Glutamatergic neuron (in vitro differentiated cells): ENCODE measurements at places on chromosomes 16 and 17.
A peak's percentile ranks its signal among the peaks of the same experiment; 100 is the strongest.

GRCh38 chr17:50272711-50273653 lies 1.3 kb upstream of the TMEM92 start:
- peaks cover 6% of the 10 kb centered on the region for H3K27me3 ChIP-seq
- no peaks in the 10 kb centered on the region for H3K4me1 ChIP-seq
- H3K4me3 ChIP-seq: peak overlapping the region; percentile 82
- H3K36me3 ChIP-seq: no peaks in the 10 kb centered on the region

DNA sequence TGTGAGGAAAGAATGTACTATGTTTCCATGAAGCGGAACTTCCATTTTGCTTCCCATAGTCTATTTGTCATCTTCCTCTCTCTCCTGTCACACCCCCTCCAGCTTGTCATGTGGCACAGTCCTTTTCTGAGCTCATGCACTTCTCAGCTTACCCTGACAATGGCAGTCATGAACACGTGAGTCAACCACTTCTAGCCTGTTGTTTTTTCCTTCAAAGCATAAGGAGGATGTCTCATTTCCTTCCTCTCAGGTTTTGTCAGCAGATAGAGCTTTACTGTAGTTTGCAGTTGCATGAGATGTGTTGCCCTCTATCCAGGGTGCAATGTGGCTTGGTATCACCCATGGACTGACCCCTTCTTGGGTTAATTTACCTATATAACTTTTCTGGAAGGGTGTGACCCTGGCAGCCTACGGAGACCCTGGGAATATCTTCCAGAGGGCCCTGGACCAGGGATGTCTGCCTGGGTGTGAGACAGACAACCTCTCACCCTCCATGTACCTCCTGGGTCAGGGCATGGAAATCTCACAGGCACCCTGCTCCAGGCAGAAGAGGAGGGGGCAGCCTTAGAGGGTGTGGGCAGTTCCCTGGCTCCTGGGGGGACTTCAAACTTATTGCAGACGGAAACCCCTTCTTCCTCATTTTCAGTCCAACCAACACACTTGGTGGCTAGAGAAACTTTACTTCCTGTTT lies 4.0 kb upstream of the ZNF267 start:
- peak overlapping the region; percentile 55 for H3K4me3 ChIP-seq
- no peak overlapping the region for H3K27ac ChIP-seq
- DNase-seq: no peak
- H3K27me3 ChIP-seq: peaks cover 3% of the 10 kb centered on the region
- H3K36me3 ChIP-seq: no peaks in the 10 kb centered on the region

DNA sequence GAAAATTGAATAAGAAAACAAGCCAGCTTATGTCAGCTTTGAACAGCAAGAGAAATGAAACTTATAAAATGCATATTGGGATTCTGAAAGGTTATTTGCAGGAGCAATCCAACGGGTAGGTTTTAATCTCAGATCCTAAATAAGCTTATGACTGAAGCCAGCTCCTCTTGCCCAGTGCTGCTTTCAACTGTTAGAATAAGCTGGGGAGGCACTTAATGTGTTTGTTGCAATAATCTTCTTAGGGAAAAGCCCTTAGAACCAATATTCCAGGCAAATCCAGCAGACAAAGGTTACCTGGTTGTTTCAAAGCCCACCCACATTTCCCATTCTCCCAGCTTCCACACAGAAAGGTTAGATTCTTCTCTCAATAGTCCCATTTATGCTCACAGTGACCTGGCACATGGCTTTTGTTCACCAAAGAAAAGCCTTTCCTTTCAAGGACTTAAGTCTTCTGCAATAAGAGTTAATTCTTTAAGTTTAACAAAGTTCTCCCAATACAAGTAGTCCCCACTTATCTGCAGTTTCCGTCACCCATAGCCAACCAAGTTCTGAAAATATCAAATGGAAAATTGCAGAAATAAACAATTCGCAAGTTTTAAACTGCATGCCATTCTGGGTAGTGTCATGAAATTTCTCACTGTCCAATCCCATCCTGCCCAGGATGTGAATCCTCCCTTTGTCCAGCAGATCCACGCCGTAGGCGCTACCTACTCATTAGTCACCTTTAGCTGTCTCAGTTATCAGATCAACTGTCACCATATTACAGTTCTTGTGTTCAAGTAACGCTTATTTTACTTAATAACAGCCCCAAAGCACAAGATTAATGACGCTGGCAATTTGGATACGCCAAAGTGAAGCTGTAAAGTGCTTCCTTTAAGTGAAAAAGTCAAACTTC lies 5.9 kb downstream of the TEX2 start:
- no peaks in the 10 kb centered on the region for H3K27me3 ChIP-seq
- no peak for DNase-seq
- no peaks in the 10 kb centered on the region for H3K36me3 ChIP-seq
- peaks cover 9% of the 10 kb centered on the region for H3K4me1 ChIP-seq
- H3K27ac ChIP-seq: no peak overlapping the region
- no peak overlapping the region for H3K4me3 ChIP-seq

DNA sequence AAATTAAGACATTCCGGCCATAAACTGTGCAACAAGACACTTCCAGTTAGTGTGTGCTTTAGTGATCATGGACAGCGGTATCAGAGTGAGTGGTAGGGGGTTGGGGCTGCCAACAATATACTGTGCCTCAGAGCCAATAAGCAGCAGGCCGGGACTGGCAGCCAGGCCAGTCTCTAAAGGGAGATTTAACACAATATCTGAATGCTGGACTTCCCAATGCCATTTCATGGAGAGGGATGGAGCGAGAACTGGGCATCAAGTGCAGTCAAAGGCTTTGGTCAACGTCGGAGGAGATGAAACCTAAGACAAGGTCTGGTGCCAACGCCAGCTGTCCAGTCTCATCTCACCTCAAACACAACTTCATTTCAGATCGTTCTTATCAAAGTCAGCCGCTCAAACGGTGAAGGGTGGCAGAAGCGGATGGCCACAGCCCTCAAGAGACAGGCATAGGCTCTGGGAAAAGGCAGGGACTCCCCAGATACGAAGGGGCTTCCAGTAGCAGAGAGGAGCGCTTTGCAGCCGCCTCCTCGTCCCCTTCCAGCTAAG lies 935 bp downstream of the USP32 start:
- H3K27ac ChIP-seq: peak overlapping the region; percentile 81
- H3K36me3 ChIP-seq: no peaks in the 10 kb centered on the region

GRCh38 chr17:29038085-29038795 lies 4.7 kb upstream of the PIPOX start:
- no peak for DNase-seq
- H3K27me3 ChIP-seq: peaks cover 1% of the 10 kb centered on the region
- no peak overlapping the region for H3K27ac ChIP-seq
- peaks cover 5% of the 10 kb centered on the region for H3K4me1 ChIP-seq

- H3K4me1 ChIP-seq: peaks cover 7% of the 10 kb centered on the region
- no peaks in the 10 kb centered on the region for H3K36me3 ChIP-seq
- H3K27me3 ChIP-seq: no peaks in the 10 kb centered on the region
- no peak for DNase-seq
- H3K27ac ChIP-seq: no peak overlapping the region
- no peak overlapping the region for H3K4me3 ChIP-seq
These were observed 70.7 kb upstream of the GNAO1 start for GRCh38 chr16:56120447-56121155.

GRCh38 chr17:35932586-35932985 lies 2.0 kb upstream of the RDM1 start:
- H3K27me3 ChIP-seq: peaks cover 4% of the 10 kb centered on the region
- H3K27ac ChIP-seq: no peak overlapping the region
- H3K4me3 ChIP-seq: no peak overlapping the region
- no peaks in the 10 kb centered on the region for H3K36me3 ChIP-seq
- no peak for DNase-seq

DNA sequence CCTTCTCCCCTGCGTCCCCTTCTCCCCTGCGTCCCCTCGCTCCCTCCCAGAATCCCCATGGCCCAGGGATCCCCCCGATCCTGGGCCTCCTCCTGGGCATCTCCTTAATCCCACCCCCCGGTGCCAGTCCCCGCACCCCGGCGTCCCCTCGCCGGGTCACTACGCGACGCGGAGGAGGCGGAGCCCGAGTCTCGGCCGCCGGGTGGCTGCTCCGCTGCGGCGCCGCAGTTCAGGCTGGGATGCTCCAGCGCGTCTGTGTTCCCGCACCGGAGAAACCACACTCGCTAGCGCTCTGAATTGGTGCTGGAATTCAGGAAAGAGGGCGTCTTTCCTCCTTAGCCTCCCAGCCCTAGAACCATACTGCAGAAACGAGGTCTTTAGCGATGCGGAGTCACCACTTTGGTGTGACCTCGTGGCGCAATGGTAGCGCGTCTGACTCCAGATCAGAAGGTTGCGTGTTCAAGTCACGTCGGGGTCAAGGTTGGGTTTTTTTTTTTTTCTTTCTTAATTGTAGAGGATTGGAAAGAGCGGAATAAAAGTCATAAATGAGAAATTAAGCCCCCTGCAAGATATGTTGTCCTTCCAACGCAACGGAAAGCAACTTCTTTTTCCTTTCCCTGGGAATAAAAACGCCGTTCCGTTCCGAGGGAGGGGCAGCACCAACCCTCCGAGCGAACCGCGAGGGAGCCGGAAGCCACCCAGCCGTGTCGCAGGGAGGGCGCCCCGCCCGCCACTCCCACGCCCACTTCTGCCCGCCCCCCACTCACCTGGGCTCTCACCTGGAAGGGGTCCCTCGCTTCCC lies 25.7 kb upstream of the SLC47A1 start:
- H3K4me3 ChIP-seq: peak overlapping the region; percentile 98
- peaks cover 13% of the 10 kb centered on the region for H3K36me3 ChIP-seq
- H3K4me1 ChIP-seq: peaks cover 21% of the 10 kb centered on the region
- peak; percentile 89 for DNase-seq

DNA sequence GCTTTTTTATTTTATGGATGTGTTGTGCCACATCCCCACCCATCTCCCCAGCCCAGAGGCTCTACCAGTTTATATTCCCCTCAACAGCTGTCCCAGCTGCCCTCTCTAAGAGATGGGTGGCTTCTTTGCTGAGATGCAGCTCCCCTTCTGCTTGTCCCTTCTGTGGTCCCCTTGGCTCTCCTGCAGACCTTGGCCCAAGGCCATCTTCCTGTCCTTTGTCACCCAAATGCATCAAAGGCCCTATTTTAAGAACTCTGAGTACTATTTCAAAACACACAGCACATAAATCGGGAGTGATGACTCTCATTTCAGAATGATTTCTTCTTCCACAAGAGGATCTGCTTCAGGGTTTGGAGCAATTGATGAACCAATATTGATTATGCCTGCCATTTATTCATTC lies 85.3 kb downstream of the SPACA3 start:
- DNase-seq: no peak
- H3K27me3 ChIP-seq: no peaks in the 10 kb centered on the region
- H3K36me3 ChIP-seq: no peaks in the 10 kb centered on the region

DNA sequence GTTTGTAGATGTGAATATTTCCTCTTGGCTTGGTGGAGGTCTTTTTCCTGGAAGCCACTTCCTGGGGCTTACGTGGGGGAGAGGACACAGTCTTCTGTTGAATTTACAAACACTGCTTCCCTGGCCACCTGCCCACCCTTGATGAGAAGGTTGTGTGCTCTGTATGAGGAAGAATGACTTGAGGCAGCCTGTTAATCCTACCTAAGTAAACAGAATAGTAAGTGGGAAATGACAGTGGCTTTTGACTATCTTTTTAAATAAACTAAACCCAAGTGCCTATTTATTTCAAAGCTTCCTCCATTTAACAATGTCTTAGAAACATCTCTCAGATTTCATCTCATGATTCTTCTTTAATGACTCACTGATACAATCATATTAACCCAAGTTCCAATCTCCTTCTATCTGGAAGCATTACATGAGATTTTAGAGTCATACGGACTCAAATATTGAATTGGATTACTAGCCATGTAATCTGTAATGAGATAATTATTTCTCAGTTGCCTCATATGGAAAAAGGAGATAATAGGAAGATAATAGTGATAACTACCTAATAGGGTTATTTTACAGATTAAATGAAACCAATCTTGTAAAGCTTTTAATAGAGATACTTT lies 96.6 kb upstream of the SMIM36 start:
- H3K27me3 ChIP-seq: no peaks in the 10 kb centered on the region
- no peak for DNase-seq
- H3K4me1 ChIP-seq: peaks cover 5% of the 10 kb centered on the region
- H3K36me3 ChIP-seq: no peaks in the 10 kb centered on the region

- no peak overlapping the region for H3K4me3 ChIP-seq
- no peaks in the 10 kb centered on the region for H3K36me3 ChIP-seq
- peaks cover 4% of the 10 kb centered on the region for H3K27me3 ChIP-seq
- DNase-seq: no peak
These were observed 18.7 kb upstream of the ANKRD40CL start for GRCh38 chr17:50785946-50786570.

- no peaks in the 10 kb centered on the region for H3K4me1 ChIP-seq
- no peak overlapping the region for H3K27ac ChIP-seq
These were observed 6.2 kb upstream of the SLC16A13 start for GRCh38 chr17:7029659-7030058.

GRCh38 chr17:80064696-80065095 lies 28.3 kb downstream of the CCDC40 start:
- H3K4me1 ChIP-seq: no peaks in the 10 kb centered on the region
- no peak overlapping the region for H3K4me3 ChIP-seq
- DNase-seq: no peak
- H3K27ac ChIP-seq: no peak overlapping the region
- H3K36me3 ChIP-seq: no peaks in the 10 kb centered on the region

- no peaks in the 10 kb centered on the region for H3K36me3 ChIP-seq
- DNase-seq: peak; percentile 10
- H3K27me3 ChIP-seq: no peaks in the 10 kb centered on the region
- no peaks in the 10 kb centered on the region for H3K4me1 ChIP-seq
These were observed 244.2 kb upstream of the CDH11 start for GRCh38 chr16:65365732-65366715.

DNA sequence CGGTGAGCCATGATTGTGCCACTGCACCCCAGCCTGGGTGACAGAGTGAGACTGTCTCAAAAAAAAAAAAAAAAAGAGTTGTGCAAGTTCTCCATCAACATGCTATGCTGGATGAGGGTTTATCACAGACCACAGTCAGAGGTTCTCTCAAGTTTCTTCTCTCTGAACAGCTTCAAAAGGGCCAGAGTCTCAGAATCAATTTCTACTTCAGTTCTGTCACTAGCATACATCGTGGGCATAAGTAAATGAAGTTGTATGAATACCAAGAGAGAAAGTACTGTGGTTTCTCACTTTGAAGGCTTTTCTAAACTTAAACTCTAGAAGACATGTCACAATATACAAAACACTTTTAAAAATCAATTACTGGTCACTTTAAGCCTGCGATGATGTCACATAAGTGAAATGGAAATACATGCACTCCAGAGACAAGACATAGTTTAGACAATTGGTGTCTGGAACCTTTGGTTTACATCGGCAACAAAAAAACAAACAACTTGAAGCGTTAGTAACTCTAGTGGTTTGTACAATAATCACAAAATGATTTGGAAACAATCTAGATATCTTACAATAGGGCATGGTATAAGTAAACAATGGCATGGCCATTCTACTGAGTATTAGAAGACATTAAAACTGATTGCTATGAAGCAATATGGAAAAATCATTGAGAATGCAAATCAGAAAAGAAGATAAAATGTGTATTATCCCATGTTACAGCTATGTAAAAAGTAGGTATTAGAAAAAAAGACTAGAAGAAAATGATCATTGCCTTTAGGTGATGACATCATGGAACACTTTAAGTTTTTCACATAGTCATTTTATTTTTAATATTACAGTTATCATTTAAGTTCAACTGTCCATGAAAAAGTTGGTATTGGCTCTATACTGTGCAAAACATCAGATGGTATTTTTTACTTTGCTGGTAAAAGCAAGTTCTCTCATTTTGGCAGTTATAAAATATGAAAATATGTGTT lies 232.3 kb downstream of the ZFHX3 start:
- H3K36me3 ChIP-seq: no peaks in the 10 kb centered on the region
- DNase-seq: no peak
- no peaks in the 10 kb centered on the region for H3K27me3 ChIP-seq
- no peak overlapping the region for H3K27ac ChIP-seq
- H3K4me1 ChIP-seq: no peaks in the 10 kb centered on the region
- no peak overlapping the region for H3K4me3 ChIP-seq
